GM10248 (cell line): ENCODE measurements at places on chromosomes 11 and 22.
A peak's percentile ranks its signal among the peaks of the same experiment; 100 is the strongest.

- DNase-seq: no peak
Measured at GRCh38 chr11:78400116-78400515, 17.5 kb downstream of the GAB2 start.

DNA sequence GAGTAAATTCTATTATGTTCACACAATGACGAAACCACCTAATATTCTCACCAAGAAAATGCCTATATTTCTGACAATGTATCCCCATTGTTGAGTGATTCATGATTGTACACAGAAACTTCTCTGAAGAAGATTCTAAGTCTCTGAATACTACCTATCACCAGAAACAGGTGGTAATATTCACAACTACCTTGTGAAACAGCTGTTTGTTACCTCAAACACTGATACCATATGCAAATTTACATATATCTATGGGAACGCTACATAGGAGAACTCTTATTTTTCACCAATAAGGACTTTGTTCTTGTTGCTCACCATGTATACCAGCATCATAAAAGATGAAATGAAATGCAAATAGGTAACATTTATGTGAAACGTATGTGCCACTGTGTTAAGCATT lies 59.3 kb downstream of the PDGFD start:
- DNase-seq: no peak

DNA sequence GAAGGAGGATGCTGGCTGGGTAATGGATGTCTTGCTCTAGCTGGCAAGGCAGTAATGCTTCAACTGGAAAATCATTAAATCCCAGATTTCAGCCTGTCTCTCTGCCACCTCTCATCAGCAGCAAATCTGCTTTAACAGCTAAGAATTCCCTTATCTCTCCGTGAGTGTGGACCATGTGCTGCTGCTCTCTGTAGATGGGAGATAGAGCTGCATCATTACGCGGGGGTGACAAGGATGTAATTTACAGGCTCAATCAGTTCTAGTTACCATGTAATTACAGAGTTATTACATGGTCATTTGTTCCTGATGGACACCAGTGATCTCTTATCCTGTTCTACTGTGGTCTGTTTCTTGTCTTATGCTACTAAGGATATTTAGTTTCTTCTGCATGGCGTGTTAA lies 665.4 kb downstream of the NTM start:
- no peak for DNase-seq

DNA sequence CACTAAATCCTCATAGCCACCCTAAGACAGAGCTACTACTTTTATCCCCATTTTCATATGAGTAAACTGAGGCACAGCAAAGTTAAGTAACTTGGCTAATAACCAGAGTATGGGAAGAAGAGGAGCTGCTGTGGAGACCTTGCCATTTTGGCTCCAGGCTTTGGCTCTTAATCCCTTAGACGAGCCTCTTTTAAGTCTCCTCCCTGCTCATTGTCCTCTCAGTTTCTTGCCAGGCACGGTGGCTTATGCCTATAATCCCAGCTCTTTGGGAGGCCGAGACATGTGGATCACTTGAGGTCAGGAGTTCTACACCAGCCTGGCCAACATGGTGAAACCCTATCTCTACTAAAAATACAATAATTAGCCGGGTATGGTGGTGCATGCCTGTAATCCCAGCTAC lies 78.6 kb downstream of the PRR5L start:
- DNase-seq: no peak

GRCh38 chr11:25159341-25159740 lies 662.5 kb downstream of the LUZP2 start:
- DNase-seq: no peak

GRCh38 chr11:111019451-111019850 lies 226.1 kb upstream of the POU2AF2 start:
- no peak for DNase-seq

- no peak for DNase-seq
Measured at GRCh38 chr11:9302448-9302847, 11.9 kb downstream of the TMEM41B start.

DNA sequence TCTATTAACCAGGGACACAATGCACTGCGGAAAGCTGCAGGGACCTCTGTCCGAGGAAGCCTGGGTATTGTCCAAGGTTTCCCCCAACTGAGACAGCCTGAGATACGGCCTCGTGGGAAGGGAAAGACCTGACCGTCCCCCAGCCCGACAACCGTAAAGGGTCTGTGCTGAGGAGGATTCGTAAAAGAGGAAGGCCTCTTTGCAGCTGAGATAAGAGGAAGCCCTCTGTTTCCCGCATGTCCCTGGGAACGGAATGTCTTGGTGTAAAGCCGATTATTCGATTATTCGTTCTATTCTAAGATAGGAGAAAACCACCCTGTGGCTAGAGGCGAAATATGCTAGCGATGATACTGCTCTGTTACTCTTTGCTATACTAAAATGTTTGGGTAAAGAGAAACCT lies 5.2 kb downstream of the BET1L start:
- no peak for DNase-seq

DNA sequence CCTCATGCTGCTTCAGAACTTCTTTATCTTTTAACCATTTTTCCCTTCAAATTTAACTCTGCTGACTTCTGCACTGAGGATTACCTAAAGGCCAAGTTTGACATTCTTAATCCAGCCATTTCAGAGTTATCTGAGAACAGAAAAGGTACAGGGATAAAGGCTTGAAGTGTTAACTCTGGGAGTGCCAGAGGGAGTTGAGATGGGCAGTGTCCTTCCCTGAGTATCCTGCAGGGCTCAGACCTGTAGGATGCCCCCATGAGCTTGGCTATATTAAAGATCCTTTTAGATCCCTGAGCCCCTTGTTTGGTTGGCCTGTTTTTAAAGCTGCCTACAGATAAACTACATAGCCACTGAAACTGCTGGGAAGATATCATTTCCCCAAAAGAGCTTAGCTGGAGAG lies 268.4 kb upstream of the KIRREL3 start:
- no peak for DNase-seq

GRCh38 chr11:50278756-50279155 lies 246.1 kb downstream of the OR4C45 start:
- no peak for DNase-seq

DNA sequence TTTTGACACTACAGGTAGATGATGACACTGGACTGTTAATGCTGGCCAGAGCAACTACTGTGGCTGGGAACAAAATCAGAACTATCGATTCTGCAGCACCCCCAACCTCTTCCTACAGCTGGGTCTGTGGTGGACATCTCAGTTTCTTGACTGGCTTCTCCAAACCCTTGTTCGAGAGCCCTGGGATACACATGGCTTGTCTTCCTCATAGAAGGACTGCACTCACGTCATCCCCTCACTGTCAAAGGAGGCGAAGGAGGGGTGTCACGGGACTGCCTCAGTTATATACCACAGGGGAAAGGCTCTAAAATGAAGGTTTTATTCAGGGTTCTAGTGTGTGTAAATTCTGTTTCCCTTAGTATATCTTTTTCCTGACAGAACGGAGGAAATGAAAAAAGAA lies 44.9 kb downstream of the PITPNB start:
- DNase-seq: no peak

GRCh38 chr22:49852898-49853894 lies at the start of gene ZBED4:
ZBED4 (plus strand) TSS chr22:49853844; CDS start chr22:49883663, 29,819 bp downstream.
- DNase-seq: peak; percentile 100

DNA sequence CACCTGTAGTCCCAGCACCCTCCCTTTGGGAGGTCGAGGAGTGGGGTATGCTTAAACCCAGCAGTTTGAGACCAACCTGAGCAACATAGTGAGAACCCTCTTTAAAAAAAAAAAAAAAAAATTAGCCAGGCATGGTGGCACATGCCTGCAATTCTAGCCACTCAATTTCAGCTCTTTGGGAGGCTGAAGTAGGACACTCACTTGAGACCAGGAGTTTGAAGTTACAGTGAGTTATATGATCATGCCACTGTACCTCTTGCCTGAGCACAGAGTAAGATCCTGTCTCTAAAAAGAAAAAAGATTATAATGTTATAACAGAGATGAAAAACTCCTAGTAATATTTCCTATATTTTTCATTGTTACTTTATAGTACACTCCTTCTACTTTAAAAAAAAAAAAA lies 23.9 kb downstream of the PIK3C2A start:
- DNase-seq: no peak

GRCh38 chr22:25482868-25483639 lies 81.4 kb upstream of the GRK3 start:
- no peak for DNase-seq

GRCh38 chr11:72441752-72442207 lies 7.4 kb upstream of the CLPB start:
- DNase-seq: no peak

DNA sequence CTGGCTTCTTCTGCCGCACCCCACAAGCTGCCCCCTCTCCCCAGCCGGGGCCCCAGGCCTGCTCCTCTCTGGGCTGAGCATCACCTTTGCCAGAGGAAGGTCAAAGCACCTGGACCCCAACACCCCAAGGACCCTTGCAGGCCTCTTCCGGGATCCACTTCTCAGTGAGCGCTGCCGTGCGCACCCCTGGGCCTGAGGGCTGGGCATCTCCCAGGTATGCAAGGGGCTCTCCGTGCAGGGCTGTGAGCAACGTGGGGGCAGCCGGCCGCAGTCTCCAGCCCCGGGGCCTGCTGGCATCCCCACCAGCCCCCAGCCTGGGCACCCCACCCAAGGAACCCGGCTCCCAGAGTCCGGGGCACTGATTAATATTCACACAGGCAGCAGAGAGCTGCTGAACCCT lies 64.0 kb downstream of the BRD1 start:
- no peak for DNase-seq

GRCh38 chr22:38935023-38935422 lies 22.4 kb upstream of the APOBEC3A start:
- no peak for DNase-seq

DNA sequence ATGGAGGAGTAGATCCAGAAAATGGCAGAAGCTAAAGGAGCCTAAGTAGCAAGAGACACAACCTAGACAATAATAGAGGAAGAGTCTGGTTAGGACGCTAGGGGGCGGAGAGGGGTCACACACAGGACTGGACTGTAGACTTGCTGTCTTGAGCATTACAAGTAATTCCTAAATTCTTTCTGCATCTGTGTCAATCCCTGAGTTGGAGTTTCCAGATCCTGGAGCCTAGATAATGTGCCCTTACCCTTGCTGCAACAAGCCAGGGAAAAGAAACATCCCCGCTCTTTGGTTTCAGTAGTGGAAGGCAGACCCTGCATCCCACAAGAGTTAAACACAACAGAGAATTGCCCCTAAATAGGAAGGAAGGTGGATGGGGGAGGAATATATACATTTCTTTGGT lies 14.9 kb upstream of the CCDC73 start:
- peak; percentile 74 for DNase-seq

GRCh38 chr11:57513452-57513795 lies 2.1 kb downstream of the SLC43A1 start:
- DNase-seq: no peak

- DNase-seq: peak; percentile 32
Measured at GRCh38 chr11:118834427-118835028, 43.6 kb upstream of the DDX6 start.

DNA sequence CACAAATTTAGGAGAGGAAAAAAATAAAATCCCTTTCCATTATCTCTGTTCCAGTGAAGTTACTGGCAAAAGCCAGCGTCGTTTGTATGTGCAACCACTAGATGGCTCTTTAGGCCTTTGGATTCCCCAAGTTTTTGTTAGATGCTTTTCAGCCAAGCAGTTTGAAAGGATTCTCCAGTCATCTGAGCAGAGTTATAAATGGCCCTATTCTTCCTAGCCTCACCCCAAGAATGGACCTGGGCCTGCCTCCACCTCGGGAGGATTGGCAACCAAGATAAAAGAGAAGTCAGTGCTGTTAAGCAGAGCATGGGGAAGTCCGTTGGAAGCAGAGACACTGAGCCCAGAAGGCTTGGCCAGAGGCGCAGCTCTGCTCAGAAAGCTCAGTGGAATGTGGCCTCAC lies 15.4 kb downstream of the FAM181B start:
- peak; percentile 47 for DNase-seq

GRCh38 chr11:114132417-114132816 lies 72.9 kb downstream of the ZBTB16 start:
- DNase-seq: no peak

DNA sequence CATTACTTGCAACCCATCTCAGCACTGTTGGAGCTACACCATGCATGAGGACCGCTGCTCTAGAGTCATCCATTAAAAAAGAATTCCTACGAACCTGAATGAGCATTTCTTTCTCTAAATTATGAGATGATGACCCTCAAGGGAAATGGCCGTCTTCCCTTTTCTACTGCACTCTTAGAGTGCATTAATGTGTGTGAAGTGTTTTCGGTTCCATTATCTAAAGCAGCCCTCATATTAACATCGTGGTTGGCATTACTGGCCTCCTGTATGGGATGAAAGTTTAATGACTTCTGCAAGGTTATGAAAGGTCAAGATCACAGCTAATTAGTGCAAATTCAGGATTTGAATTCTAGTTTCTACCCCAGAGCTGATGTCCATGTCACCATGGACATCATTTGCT lies 16.7 kb downstream of the CD44 start:
- no peak for DNase-seq

- no peak for DNase-seq
Measured at GRCh38 chr22:40525250-40525884, 111.2 kb downstream of the MRTFA start.

GRCh38 chr22:28899199-28899853 lies 16.0 kb downstream of the ZNRF3 start:
- no peak for DNase-seq

GRCh38 chr11:26779074-26779865 lies 57.4 kb upstream of the SLC5A12 start:
- DNase-seq: no peak

- DNase-seq: no peak
Measured at GRCh38 chr11:3010004-3010403, 17.9 kb upstream of the NAP1L4 start.

- no peak for DNase-seq
Measured at GRCh38 chr11:118401880-118402590, 629 bp downstream of the ATP5MG start.

GRCh38 chr11:11442791-11443190 lies 89.7 kb upstream of the CSNK2A3 start:
- DNase-seq: no peak

- no peak for DNase-seq
Measured at GRCh38 chr11:47131136-47131535, 45.5 kb downstream of the ARFGAP2 start.

DNA sequence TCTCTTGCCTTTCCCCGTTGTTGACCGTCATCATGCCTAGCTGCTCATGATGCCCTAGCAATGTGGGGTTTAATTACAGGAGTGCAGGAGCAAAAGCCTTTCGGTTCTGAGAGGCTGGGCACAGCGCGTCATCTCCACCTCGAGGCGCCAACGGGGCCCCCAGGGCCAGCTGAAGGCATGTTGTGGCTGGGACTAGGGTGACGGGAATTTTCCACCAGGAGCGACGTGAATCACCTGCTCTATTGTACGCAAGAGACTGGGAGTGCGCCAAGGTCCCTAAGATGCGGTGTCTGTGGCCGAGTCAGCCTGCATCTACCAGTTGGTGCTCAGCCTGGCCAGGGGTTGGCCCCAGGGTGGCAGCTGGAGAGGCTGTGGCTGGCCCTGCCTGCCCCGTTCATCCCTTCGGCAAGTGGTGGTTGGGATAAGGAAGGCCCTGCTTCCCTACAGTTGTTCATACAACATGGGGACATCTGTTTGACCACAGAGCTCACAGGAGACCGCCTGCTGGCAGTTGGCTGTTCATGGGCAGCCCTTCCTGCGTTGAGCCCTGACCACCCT lies 1175.6 kb downstream of the BRD1 start:
- no peak for DNase-seq

GRCh38 chr22:41197038-41197972 lies 7.8 kb upstream of the L3MBTL2 start:
- peak; percentile 93 for DNase-seq
